ENCODE measurements at places on chromosomes 1 and 21.

DNA sequence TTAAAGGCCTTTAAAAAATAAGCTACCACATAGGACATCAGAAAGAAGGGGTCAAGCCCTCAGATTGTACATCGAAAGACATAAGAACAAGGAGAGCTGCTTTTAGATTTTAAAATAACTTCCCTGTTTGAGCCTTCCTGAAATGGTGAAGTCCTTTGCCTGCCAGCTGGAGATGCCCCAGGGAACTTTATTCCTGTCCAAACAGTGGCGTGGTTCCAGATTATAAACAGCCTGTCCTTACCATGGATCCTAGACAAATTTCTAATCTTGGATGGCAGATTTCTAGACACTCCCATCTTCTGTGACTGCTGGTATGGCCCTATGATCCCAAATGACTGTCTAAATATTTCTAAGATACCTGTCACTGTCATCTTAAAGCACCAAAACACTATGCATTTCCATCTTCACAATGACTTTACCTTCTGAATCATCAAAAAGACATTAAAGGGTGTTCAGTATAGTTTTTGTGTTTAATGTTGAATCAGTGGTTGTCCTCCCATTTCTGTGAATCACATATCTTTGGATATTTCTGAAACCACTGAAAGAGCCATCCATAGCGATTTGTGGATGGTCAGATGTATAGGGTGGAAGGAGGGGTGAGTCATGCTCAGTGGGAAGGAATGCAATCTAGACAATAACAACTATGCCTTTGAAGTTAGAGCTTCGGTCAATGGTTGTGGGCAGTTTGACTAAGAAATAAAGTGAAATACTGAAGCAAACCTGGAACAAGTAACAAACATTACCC lies 23.2 kb downstream of the ILDR2 start:
- peak; percentile 53 for DNase-seq

DNA sequence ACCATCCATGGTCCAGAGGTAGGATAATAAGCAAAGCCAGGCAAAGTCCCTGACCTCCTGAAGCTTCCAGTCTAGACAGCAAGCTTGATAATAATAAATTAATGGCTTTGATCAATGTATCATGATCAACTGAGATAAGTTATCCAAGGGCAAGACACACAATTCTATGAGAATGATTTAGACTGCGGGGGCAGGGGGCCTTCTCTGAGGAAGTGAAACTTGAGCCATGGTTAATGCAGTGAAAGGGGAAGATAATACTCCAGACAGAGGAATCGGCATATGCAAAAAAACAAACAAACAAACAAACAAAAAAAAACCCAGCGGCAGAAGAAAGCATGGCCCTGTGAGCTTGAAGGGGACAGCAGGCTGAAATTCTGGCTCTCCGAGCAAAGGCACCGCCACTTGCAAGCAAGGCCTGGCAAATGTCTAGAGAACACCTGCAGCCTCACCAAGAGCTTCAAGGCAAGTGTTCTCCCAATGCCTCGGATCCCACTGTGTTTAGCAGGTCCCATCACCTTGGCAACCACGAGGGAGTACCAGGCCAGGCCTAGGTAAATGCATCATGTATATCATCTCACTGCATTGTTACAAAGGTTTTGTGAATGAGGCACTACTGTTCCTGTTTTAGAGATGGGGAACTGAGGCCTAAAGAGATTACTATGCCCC lies 24.9 kb downstream of the CSMD2 start:
- DNase-seq, result no peak

- DNase-seq, result no peak
Observed at GRCh38 chr1:93328809-93329760, 16.6 kb upstream of the DR1 start.

DNA sequence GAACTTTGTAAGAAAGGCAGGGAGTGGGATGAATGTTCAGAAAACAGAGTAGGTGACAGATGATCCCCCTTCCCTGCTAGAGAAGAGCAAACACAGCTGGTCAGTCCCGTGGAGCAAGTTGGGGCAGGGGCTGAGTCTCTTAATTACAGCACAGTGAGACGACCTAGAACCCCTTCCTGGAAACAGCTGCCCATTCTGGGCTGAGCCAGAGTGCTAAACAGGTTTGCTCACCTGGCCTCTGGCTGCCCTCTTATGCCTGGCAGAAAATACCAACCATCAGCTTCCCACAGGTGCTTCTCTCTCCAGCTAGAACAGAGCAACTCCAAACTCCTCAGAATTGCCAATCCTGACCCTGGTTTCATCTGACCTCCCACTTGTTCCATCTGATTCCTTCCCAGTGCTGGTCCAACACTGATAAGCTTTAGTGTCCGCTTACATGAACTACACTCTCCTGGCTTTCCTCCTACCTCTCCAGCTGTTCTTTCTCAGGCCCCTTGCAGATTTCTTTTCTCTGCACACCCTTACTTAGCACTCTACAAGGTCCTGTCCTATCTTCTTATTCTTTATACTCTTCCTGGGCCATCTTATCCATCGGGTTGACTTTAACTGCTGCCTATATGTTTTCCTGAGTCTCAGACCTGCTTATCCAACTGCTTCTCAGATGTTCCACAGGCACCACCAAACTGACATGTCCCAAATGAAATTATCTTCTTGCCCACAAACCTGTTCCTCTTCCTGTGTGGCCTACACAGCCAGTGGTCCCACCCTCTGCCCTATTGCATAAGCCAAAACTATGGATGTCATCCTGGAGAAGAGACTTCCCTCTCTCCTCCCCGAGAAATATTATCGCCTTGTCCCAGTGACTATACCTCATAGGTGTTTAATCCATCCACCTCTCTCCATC lies 22.6 kb upstream of the COL9A2 start:
- DNase-seq, result no peak

GRCh38 chr1:194512957-194513356 lies 1326.5 kb upstream of the B3GALT2 start:
- DNase-seq, result no peak

DNA sequence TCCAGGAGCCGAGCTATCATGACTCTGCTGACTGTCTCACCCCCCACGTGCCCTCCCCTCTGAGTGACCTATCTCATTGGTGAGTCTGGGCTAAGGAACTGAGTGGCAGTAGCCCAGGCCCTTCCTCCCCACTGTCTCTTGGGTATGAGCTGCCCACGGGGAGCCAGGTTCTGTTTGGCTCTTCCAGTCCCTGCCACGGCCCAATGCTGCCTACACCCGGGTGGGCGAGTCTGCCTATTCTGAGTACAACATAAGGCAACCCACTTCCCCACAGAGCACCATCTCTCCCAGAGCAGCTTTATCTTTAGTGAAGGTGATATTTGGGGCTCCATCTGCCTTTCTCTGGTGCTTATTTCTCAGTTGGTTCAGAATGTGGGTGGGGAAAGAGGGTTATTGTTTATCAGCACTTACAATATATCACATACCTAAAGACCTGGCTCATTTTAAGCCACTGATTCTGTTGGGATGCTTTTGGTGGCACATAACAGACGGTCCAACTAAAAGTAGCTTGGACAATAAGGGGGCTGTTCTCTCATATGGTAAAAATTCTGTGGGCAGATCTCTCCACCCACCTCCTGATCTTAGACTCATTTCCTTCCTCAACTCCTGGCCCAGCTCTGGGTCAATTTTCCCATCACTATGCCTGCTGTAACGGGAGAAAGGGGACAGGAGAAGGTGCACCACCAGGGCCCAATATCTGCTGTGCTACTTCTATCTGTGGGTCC lies 27.7 kb upstream of the VWA5B1 start:
- no peak for DNase-seq

- DNase-seq, result no peak
Observed at GRCh38 chr1:193754732-193755427, 568.5 kb upstream of the B3GALT2 start.

- no peak for DNase-seq
Observed at GRCh38 chr1:112402682-112403643, 6.9 kb downstream of the CTTNBP2NL start.

GRCh38 chr1:185017338-185017737 lies 28.0 kb upstream of the RNF2 start:
- DNase-seq, result peak; percentile 77

GRCh38 chr1:20633190-20634064 lies at the start of gene PINK1:
TSS of gene PINK1 (plus strand) at chr1:20633458. CDS start at chr1:20633549, 91 bp downstream.
- no peak for DNase-seq

DNA sequence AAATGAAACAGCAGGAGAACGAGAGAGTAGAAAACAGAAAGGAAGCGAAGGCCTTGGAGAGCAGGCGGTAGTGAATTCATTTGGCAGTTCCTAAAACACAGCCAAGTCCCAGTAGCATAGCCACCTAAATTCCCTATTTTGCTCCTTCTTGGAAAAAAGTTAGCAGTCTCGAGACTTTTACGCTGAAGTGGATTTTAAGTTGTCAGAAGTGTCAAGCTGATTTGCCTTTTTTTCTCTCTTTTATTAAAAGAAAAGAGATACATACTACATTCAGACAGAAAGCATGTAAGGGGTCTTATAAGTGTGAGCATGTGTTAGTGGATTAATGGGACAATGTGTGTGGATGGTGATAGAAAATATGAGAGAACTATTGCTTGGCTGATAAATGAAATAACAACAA lies 19.2 kb downstream of the NFIA start:
- DNase-seq, result no peak

DNA sequence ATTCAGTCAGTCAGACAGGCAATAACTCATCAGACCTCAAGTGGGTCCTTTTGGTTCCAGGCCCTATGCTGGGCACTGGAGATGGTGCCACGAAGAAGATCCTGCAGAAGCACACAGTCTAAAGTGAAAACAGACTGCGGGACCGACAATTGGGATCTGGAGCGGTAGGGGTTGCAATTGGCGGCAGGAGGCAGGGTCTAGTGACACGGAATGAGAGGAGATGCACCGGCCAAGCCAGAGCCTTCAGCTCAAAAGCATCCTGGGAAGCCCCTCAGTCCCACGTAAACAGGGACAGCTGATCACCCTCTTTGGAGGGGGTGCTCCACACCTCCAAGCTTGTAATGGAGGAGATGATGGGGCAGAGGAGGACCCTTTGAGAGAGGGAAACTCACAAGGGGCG lies 56.2 kb downstream of the KLHDC7A start:
- no peak for DNase-seq

- DNase-seq, result no peak
Observed at GRCh38 chr1:3454811-3455618, 550 bp downstream of the ARHGEF16 start.

- no peak for DNase-seq
Observed at GRCh38 chr1:166066107-166066506, 100.7 kb downstream of the FAM78B start.

DNA sequence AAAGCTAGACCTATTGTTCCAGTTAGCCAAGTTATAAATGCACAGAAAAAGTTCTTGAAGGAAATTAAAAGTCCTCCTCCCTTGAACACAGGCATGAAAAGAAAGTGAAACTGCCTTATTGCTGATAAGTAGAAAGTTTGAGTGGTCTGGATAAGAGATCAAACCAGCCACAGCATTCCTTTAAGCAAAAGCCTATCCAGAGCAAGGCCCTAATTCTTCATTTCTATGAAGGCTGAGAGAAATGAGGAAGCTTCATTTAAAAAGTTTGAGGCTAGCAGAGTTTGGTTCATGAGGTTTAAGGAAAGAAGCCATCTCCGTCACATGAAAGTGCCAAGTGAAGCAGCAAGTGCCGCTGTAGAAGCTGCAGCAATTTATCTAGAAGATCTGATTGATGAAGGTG lies 2.7 kb upstream of the SSX2IP start:
- no peak for DNase-seq

DNA sequence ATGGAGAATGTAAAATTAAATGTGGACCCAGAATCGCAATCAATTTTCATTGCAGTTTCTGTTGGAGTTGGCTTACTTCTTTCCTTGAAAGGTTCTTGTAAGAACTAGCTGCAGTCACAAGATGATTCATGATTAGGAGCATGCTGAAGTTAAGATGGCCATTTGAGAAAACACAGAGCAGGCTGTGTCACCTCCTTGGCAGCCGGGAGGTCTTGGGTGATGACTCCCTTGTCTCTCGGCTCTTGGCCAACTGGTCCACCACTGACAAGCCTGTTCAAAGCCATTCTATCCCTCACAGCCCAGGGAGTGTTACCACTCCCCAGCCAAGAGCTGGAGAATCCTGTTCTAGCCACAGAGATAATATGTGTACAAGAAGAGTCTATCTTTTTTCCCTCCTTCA lies 40.6 kb downstream of the OPTC start:
- peak; percentile 94 for DNase-seq

- no peak for DNase-seq
Observed at GRCh38 chr1:67749263-67749843, 64.4 kb downstream of the GADD45A start.

GRCh38 chr21:46355161-46356004 lies 31.4 kb downstream of the PCNT start:
- DNase-seq, result no peak

DNA sequence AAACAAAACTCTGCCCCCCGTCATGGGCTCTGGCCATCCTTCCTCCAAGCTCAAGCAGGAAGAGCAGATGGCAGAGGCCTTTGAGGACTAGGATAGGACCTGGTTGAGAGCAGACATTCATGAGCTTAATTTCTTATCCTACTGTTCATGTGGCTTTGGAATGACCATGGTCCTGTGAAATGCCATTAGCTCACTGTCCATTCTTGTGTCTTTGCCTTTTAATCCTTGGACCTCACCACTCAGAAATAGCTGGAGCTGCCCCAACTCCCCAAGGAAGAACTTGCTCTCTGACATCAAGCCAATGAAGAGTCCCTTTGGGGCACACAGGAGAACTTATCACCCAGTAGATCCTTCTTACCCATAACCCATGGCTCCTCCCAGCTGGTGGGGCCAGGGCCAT lies 11.6 kb upstream of the FAM20B start:
- DNase-seq, result no peak

GRCh38 chr1:208597571-208597970 lies 353.4 kb upstream of the PLXNA2 start:
- DNase-seq, result no peak

- DNase-seq, result no peak
Observed at GRCh38 chr1:175297291-175297690, 104.7 kb upstream of the KIAA0040 start.

DNA sequence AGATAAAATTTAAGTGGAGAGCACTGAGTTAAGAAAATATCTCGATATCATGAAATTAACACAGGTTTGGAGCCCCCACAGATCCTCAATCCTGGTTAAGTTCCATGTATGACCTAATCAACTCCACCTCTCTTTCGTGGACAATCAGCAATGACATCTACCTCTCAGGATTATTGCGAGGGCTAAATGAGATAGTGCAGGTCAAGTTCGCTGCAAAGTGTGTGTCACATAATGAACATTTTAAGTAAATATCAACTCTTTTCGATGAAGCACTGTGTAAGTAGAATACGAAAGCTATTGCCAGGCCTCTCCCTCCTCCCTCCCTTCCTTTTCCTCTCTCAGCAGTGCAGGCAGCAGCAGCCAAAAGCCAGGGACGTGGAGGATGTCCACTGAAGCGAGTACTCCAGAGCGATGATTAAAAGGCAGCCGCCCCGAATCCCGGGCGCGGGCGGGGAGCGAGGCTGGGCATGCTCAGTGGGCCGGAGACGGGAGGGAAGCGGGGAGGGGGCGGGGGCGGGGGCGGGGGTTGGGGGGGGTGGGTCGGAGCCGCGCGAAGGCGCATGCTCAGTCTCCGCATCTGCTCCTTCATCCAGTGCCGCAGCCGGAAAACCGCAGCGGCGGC lies at the start of gene CAMSAP2:
Gene CAMSAP2, plus strand, starts transcription at position 567 of the 622 bp plus-strand sequence. CDS start 935 bp downstream, outside the sequence.
- DNase-seq, result peak; percentile 64

DNA sequence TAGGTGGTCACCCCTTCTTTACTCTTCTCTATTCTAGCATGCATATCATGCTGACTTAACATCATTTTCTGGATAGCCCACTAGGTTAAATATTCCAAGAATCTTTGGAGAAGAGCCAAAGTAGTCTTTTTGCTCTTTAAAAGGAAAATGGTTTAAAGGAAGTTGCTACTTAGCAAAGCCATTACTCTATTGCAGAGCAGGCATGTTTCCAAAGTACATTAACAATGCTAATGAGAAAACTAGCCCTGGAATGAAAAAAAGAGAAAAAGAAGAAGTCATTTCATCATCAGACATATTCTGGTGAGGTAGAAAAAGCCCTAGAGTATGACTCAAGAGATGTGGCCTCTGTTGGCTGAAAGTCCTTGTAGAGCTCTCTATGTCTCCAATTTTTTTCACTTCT lies 74.0 kb downstream of the NUF2 start:
- no peak for DNase-seq

All from HS-5 (cell line).